HT1080 (cell line): ENCODE measurements at places on chromosomes 2 and 18. TPM values are rescaled to one million over a fixed set of nuclear protein-coding genes. Genes with fewer than 3 reads are reported as not detected.
A peak's percentile ranks its signal among the peaks of the same experiment; 100 is the strongest.

The ALPG gene
- total RNA-seq, result not detected in 2 replicates

The SNED1 gene
- total RNA-seq, result 1.8 and 2.7 TPM in 2 replicates

The VIT gene
- not detected in 2 replicates for total RNA-seq

The HNMT gene
- not detected in 2 replicates for total RNA-seq

The CABLES1 gene
- 3.4 and 5.3 TPM in 2 replicates for total RNA-seq

The GREB1 gene
- 1.2 and 1.7 TPM in 2 replicates for total RNA-seq

The AMER3 gene
- not detected in 2 replicates for total RNA-seq

The HOXD3 gene
- not detected in 2 replicates for total RNA-seq

The CLEC4F gene
- not detected in 2 replicates for total RNA-seq

The NCKAP5 gene
- total RNA-seq, result 0.20 and 0.47 TPM in 2 replicates

The TFCP2L1 gene
- total RNA-seq, result 0.10 and 0.33 TPM in 2 replicates

The SERPINB10 gene
- total RNA-seq, result not detected in 2 replicates

The ANKRD23 gene
- total RNA-seq, result 0.26 and 0.27 TPM in 2 replicates

- DNase-seq, result no peak
Observed at GRCh38 chr2:188279093-188279445, 12.6 kb upstream of the GULP1 start.

- DNase-seq, result no peak
Observed at GRCh38 chr2:231235217-231235616, 36.8 kb downstream of the ARMC9 start.

GRCh38 chr2:215746887-215747615 lies 266.3 kb downstream of the MREG start:
- peak; percentile 48 for DNase-seq

DNA sequence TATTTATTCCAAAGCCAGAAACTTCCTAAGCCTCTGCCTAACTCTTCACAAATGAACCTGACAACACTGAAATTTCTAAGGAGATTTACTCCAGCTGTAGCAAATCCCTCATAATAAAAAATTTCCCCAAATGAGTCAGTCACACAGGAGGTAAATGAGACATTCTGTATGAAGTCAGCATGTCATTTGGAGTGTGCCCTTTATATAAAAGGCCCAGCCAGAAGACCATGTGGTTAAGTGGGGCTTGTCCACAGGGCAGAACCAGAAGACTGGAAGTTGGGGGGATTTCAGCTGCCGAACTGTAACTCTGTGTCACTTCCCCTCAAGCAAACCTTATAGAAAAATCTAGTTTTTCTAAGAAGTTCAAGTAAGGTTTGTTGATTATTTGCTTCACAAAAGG lies 30.2 kb downstream of the NRP2 start:
- peak; percentile 86 for DNase-seq

GRCh38 chr18:69480460-69480859 lies 79.8 kb downstream of the DOK6 start:
- DNase-seq, result no peak

GRCh38 chr2:233145726-233146125 lies 85.6 kb downstream of the INPP5D start:
- no peak for DNase-seq

DNA sequence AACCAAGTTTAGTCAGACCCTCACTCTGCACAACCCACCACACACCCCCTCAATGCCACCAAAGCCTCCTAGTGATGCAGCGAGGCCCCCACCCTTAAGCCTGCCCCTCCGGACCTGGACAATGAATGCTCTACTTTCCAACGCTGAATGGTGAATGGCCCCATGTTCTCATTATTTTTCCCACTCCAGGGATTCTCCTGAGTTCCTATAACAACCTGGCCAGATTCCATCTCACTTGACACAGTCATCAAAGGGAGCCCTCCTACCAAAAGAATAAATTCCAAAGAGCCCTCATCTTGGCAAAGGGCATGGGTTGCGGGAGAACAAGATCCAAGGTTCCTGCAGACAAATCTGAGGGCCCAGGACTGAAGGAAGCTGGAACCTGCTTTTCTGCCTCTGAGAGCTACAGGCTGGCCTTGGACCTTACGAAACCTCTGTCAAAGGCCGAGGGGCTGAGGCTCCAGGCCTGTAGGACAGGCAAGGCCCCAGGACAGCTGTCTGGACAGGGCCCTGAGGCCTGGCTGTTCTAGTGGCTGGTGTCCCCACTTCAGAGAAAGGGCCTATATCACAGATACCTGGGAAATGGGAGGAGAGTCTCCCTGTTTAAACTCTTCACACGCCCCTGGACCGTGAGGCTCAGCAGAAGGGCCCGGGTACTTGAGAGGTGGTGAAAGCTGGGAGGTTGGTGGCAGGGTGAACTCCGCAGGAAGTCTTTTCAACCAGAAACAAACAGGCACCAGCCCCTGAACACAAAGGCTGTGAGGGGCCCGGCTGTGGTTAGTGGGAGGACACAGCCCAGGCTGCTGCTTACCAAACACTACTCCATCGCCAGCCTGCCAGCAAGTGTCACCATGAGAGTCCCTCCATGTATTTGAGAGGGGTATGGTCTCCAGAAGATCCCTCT lies 27.3 kb downstream of the SFXN5 start:
- DNase-seq, result no peak

DNA sequence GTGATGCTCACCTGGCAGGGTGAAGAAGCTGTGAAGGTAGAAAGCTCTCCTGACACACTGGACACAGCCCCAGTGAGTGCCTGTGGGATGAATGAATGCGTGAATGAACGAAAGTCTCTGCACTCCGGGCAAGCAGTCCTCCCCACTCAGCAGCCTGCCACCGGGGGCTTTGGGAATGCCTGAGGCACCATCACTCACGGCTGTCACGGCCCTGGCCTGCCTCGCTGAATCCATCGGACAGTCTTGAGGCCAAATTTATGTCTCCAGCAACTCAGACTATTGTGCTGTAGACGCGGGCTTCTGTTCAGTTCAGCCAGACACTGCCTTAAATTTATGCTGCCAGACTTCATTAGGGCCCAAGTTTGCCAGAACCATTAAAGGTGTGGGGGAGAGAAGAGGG lies 62.9 kb upstream of the TEX51 start:
- no peak for DNase-seq

- DNase-seq, result no peak
Observed at GRCh38 chr2:223820549-223820948, 16.8 kb downstream of the AP1S3 start.

DNA sequence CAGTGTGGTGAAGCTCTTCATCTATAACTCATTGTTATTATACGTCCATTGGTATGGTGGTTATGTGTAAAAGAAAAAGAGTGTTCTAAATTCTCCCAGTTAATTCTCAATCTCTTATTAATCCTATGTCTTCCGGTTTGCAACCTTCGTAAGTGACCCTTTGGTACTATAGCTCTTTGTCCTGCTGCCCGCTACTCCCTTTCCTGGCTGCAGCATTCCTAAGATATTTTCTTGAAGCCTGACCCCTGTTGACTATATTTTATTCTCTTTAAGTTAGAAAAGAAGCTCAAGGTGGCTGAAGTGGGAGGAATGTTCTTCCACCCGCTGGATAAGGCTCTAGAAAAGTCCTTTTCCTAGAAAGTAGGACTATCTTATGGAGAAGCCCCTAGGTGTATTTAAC lies 684.8 kb downstream of the SOCS6 start:
- no peak for DNase-seq

- peak; percentile 40 for DNase-seq
Observed at GRCh38 chr2:190379249-190379964, 28.7 kb upstream of the MFSD6 start.

GRCh38 chr2:150167711-150168110 lies 319.8 kb downstream of the RND3 start:
- peak; percentile 67 for DNase-seq

DNA sequence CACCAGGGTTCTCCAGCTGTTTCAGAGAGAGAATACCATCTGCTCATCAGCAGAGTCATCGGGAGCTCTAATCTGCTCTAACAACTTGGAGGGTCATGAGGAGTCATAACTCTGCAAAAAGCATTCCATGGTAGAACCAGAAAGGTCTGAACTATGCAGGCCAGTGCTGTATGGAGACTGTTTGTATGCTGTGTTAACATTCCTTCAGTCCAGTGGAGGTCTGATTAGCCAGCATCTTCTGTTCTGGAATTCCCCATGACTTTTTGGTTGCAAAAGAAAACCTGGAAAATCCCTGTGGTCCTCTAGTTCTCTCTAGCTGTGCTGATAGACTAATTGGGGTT lies 9.4 kb upstream of the ITGB6 start:
- DNase-seq, result peak; percentile 50

GRCh38 chr2:58508006-58508405 lies 266.9 kb upstream of the FANCL start:
- no peak for DNase-seq

DNA sequence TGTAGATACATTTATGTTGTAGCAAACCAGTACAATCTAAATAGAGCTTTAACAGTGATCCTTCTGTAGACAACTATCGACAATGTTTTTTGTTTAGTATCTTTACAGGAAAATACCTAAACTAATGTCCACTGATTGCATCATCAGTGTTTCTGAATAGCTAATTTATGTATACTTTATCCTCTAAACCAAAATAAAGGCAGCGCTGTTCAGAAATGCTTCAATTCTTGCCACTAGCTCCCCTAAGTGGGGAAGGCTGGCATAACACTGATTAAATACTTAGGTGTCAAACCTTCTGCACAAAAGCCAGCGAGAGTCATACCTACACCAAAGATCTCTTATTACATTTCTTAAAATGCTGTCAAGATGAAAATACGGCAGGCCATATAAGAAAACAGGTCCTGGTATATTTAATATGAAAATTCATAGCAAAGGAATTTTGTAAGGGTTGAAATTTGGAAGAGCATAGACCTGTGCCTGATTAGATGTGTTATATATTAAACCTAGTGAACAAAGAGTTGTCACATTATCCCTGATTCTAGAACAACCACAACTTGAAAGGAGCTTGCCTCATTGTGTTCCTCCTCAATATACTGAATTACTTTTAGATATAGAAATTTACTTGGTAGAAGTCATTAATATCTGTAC lies 1693.4 kb upstream of the SLC39A10 start:
- peak; percentile 10 for DNase-seq

GRCh38 chr2:178269438-178270224 lies 75.3 kb downstream of the OSBPL6 start:
- DNase-seq, result no peak

- no peak for DNase-seq
Observed at GRCh38 chr2:81250270-81250669, 945.7 kb upstream of the LRRTM1 start.

- DNase-seq, result no peak
Observed at GRCh38 chr2:156476021-156476849, 40.1 kb downstream of the GPD2 start.

- no peak for DNase-seq
Observed at GRCh38 chr18:70848329-70848728, 559.5 kb downstream of the SOCS6 start.

DNA sequence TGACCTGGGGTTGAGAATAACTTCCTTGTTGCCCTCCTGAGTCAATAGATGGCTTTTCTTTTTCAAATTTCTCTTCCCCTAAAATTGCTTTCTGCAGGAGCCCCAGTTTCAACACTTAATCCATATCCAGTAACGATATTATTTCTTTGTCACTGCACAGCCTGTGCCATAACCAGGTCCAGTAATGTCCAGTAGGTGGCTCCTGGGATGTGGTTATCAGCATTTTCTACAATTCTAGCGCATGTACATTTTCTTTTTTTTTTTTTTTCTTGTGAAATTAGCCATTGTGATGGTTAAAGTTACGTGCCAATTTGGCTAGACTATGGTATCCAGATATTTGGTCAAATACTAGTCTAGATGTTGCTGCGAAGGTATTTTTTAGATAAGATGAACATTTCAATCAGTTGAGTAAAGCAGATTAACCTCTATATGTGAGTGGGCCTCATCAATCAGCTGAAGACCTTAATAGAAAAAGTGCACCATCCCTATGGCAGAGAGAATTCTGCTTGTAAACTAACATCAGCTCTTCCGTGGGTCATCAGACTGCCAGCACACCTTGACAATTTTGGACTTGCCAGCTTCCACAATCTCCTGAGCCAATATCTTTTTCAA lies 72.9 kb upstream of the SCG2 start:
- DNase-seq, result peak; percentile 48

- no peak for DNase-seq
Observed at GRCh38 chr2:102304268-102304667, 7.1 kb upstream of the IL1RL1 start.

DNA sequence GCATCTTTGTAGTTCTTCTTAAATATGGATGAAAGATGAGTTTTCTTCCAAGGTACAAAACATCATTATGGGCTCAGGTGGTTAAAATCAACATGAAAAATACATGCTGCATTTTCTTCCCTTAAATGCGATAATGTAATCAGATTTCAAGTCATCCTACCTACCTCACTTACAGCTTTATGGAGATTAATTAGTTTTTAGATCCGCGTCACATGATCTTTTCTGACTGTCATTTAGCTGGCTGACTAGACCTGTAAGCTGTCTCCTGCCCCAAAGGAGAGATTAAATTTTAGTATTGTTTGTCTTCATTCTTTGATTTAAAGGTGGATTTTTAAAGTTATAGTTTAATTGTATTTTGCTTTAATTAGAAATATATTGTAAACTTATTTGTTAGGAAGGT lies 678.0 kb upstream of the ZEB2 start:
- no peak for DNase-seq

DNA sequence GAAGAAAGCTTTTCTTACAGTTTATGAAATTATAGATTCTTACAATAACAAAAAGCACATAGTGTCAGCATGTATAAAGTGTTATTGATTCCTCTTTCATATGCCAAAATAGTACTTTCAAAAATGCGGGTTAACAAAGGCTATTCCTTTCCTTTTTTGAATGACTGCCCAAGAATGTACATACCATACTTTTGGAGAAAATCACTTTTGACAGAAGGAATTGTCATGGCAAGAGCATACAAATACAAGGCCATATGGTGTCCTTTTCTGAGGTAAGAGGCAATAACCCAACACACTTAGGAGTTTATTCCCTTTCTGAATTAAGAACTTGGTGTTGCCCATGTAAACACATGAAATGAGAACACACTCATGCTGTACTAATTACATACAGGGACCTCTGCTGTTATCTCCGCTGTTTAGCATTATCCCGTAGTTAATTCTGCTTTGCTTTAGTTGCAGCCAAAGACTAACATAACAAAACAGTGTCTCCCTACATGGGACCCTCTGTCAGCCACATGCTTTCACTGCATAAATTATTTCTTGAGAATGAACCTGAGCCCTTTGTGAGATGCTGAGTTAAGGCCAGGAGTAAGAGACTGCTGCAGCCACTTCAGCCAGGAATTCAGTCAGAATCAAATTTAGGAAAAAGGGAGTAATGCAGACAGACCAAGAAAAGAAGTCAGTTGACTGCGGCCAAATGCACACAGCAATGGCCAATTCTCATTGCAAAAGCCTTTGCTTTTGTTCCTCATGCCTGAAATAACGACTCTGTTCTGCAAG lies 67.0 kb downstream of the CDH2 start:
- DNase-seq, result no peak
